ENCODE measurements at places on chromosomes 3 and 15.
A peak's percentile ranks its signal among the peaks of the same experiment; 100 is the strongest.

DNA sequence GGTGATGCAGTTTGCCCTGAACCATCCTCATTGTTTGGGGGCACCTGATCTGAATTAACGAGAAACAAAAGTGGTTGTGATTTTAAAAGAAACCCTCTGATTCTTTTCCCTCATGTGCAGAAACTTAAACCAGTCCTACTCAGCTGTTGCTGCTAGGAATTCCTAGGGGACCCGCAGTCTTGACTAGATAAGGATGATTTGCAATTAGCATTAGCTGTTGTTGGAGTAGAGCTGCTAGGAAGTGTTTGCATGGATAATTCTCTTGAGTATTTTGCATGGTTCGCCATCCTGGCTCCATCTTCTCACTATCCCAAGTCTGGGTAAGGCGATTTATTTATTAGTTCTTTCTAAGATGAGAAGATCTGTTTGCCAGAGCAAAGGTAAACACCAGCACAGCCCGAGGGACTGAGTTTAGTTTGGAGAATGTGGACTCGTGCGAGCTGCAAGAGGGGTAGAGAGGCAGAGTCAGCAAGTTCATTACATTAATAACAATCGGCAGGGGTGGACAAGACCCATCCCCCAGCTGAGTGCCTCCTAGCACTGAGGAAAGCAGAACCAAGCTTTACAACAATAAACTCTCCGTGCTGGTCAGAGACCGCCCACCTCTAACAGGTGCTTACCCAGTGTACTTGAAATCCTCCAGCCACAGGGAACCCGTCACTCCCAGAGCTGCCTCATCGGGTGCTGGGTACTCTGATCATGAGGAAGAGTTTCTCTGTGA, 4.1 kb downstream of the FGD5 start:
- no peak for DNase-seq

GRCh38 chr3:52128118-52128683, 26.0 kb downstream of the POC1A start:
- no peak for DNase-seq

GRCh38 chr3:42746455-42747450, 26.3 kb downstream of the CCDC13 start:
- DNase-seq = no peak

DNA sequence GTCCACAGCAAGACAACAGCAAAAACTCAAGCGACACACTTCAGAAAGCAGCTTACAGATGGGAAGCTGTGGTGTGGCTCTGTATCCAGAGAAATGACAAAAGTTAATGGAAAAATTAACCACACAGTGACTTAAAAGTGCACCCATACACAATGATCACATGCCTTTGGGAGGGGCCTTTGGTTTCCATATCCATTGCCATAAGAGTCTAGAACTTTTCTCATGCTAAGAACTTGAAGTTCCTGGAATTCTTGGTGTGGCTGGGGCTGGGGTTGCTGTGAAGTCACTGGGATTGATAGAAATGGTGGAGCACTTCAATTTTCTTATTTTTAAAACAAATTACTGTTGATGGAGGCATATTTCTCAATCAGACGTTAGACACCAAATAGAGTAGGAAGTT, 108.6 kb upstream of the FEZF2 start:
- no peak for DNase-seq

GRCh38 chr15:64532521-64533315, 72.3 kb downstream of the ZNF609 start:
- DNase-seq = no peak

- DNase-seq = no peak
These were observed 7.6 kb downstream of the GADL1 start for GRCh38 chr3:30886888-30887287.

DNA sequence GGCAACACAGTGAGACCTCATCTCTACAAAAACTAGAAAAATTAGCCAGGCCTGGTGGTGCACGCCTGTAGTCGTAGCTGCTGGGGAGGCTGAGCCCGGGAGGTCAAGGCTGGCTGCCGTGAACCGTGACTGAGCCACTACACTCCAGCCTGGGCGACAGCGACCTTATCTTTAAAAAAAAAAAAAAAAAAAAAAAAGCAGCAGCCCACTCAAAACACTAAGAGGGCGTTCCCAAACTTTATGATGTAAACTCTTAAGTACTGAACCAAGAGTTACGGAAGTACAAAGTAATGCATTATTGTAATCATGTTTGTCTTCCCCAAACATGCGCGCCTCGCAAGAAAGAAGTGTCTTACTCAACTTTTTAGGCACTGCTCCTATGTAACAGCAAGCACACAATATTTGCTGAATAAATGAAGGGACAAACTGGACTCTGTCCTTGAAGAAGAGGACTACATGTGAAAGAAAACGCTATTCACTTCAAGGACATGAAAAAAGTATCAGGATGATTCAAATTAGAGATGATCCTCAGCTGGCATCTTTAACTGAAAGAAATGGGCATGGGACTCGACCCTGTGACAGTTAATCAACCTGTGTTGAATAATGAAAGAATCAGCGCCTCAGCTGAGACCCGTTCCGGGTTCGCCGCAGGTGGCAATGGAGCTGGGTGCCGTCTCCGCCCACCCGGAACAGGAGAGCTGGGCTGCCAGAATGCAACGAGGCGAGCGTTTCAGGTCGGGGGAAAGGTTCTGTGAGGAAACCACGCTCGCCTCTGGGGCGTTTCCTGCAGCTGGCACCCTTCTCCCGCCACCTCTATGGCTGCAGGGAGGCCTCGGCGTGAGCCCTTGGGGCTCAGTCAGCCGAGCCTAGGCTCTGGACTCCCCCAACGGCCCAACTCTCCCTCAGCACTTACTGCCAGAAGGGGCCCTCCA, 718 bp downstream of the SPG11 start:
- DNase-seq = peak; percentile 74

DNA sequence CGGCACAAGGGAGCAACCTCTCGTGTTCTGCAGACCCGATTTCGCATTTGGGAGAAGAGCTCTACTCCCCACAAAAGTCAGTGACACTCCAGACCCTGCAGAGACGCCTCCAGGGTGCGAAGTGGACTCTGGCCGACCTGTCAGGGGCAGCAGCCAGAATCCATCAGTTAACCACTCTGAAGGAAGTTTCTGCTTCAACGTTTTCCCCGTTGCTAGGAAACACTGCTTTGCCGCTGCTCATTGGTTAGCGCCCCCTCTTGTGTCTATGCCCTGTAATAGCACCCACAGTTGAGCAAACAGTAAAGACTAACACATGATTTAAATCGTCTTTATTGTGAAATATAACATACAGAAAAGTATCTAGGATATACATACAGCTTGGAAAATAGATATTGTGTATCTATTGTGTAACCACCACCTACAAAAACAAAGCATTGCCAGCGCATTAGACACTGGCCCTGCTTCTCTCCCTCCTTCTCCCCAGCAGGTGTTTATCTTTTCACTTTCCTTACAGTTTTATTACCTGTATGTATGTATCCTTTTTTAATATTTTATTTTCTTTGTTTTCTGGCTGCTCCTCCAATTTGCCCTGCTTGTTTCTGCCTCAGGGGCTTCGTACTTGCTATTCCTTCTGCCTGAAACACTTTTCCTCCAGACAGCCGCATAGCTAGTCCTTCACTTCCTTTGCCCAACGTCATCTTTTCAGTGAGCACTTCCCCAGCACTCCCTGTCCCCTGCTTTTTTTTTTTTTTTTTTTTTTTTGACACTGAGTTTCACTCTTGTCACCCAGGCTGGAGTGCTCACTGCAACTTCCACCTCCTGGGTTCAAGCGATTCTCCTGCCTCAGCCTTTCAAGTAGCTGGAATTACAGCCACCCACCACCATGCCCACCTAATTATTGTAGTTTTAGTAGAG, 38.8 kb downstream of the TMEM40 start:
- DNase-seq = peak; percentile 29

GRCh38 chr3:179710079-179710478, 57.2 kb downstream of the USP13 start:
- no peak for DNase-seq

DNA sequence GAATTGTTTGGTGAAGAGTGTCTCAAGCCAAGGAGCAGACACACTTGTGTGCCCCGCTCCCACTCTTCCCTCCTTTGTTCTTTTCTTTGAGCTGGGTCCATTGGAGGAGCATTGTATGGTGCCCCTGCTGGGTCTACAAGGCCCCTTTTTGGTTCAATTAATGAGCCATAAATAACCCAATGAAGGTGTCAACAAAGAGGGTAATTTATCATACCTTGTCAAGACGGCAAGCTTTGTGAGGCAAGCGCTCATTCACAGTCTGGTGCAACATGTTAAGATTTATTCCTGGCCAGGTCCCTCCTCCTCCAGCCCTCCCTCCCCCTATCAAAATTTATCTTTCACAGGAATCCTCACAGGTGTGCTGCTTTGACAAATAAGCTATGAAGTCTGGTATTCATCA, 300.1 kb downstream of the RORA start:
- no peak for DNase-seq

DNA sequence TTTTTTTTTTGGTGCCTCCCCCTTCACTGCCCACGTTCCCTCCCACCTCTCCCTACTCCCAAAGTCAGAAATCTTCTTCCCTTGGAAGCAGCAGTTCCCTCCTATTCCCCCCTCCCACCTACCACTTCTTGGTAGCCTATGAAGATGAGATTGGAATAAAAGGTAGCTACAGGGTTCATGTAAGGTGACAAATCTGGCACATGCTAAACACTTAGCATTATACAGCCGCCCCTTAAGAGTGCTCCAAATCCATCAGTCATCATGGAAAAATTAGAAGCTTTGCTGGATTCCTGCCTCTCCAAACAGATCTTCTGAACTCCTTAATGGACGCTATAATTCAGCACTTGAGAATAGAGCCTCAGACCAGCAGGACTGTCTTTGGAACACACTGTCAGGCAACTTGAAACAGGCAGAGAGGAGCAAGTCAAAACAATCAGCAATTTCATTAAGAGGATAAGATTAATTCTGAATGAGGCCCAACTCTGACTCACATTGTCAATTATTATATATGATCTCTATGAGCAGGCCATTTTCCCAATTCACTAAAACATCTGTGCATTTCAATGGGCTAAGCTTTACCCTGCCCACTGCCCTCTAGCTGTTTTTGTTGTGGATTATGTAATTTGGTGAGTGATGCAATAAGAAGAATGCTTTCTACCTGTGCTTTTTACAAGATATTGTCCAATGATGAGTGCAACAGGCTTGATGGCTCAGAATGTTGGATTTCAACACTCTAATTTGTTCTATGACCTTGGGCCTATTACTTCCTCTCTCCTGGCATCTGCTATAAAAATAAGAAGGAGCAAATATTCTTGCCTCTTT, 34.6 kb upstream of the SPRED1 start:
- DNase-seq = no peak

- DNase-seq = no peak
These were observed 128.4 kb upstream of the HACD2 start for GRCh38 chr3:123713211-123713610.

DNA sequence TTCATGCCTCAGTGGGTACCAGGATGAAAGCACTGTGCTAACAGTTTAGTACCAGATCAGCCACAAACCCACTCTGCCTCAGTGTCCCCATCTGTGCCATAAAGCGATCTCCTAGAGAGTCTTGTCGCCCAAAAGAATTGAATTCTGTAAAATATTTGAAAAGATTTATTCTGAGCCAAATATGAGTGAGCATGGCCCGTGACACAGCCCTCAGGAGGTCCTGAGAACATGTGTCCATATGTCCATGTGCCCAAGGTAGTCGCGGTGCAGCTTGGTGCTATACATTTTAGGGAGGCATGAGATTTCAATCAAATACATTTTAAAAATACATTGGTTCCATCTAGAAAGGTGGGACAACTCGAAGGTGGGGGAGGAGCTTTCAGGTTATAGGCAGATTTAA, 15.4 kb upstream of the NOX5 start:
- no peak for DNase-seq

GRCh38 chr3:139534992-139535879, 4.3 kb downstream of the RBP1 start:
- DNase-seq = no peak

- no peak for DNase-seq
These were observed 115.6 kb downstream of the ADAMTSL3 start for GRCh38 chr15:83769411-83769999.
